ENCODE measurements at places on chromosomes 11 and 22.
A peak's percentile ranks its signal among the peaks of the same experiment; 100 is the strongest.

DNA sequence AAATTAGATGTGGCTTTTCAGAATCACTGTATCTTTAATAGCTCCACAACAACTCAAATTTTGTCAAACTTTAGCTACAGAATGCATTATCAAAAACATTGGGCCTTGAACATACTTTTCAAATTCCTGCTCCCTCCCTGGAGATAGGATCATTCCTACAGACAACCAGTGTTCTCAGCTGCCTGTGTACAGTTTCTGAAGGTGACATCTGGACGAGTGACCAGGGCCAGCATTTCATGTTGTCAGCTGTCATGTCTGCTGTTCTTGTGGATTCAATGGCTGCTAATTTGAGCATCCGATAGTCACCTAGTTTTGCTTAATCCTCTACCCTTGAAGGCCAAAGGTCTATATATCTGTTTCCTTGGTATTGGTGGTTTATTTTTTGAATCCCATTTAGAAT is 188.2 kb downstream of the DBX1 start:
- DNase-seq: no peak

GRCh38 chr11:68013611-68014156 is 3.6 kb downstream of the ALDH3B1 start:
- no peak for DNase-seq

DNA sequence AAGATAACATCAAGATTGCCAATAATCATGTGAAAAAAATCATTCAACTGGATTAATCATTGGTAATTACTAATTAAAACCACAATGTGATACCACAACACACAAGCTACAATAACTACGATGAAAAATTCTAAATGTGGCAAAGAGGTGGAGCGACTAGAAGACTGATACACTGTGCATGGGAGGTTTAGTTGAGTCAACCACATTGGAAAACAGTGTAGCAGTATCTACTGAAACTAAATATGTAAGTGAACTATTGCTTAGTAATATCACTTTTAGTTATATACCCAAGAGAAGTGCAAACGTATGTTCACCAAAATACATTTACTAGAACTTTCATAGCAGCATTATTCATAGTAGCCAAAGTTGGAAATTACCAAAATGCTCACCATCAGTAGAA is 359.9 kb downstream of the ETS1 start:
- no peak for DNase-seq

DNA sequence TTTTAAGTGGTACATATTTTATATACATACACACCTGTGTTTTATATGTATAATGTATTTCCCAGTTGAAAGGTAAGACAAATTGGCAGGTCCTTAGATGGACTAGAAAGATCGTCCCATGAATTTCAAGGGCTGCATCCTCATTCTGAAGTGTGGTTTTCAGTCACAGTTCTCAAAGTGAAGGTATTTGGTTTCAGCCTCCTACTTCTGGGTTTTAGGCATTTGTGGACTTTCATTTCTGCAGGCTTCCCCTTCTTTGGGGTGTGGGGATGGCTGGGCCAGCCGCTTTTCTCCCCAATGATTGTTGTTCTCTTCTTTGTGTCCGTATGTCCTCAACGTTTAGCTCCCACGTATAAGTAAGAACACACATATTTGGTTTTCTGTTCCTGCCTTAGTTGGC is 10.0 kb downstream of the DCPS start:
- no peak for DNase-seq

DNA sequence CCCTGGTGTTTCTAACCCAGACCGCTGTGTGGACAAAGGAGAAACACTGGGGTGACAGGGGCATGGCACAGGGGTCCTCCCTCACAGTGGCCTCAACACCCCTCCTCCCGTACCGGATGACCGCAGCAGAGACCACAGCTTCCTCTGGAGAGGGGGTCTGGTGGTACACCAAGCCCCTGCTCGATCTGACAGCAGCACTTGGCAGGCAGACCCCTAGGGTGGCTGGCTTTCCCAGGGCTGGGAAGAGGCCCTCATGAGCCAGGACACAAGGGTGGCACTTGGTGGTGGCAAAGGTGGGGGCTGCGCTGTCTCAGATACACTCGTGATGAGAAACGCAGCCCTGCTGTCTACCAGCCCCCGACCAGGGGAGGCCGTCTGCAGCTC is 38.7 kb downstream of the DUSP8 start:
- no peak for DNase-seq

DNA sequence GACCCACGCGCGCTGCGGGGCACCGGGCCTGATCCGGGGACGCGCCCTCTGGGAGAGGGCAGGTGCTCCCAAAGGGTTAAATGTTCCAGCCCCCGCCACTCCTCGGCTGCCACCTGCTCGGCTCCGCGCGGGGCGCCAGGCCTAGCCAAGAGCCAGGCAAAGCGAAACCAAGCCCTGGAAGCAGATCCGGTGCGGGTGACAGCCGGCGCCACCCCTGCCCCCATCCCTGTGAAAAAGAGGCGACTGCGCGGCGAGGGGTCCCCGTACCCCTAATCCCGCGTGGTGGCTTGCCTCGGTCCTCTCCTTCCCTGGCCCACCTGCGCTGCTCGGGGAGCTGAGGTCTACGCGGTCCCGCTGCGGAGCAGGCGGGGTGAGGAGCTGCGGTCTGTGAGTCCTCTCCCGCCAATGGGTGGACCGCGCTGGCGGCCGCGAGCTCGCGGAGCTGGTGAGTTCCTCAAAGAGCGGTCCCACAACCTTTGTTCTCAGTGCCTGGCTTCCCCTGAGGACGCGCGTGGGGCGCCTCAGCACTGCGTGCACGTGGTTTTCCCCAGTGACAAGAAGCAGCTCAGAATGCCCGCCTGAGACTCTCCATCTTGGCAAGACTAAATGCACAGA is at the start of gene ME3:
ME3 (minus strand) TSS at position 610 of the 615 bp plus-strand sequence.
- DNase-seq: peak; percentile 54

GRCh38 chr11:83158965-83159901 is 2.3 kb downstream of the PCF11 start:
- DNase-seq: no peak

DNA sequence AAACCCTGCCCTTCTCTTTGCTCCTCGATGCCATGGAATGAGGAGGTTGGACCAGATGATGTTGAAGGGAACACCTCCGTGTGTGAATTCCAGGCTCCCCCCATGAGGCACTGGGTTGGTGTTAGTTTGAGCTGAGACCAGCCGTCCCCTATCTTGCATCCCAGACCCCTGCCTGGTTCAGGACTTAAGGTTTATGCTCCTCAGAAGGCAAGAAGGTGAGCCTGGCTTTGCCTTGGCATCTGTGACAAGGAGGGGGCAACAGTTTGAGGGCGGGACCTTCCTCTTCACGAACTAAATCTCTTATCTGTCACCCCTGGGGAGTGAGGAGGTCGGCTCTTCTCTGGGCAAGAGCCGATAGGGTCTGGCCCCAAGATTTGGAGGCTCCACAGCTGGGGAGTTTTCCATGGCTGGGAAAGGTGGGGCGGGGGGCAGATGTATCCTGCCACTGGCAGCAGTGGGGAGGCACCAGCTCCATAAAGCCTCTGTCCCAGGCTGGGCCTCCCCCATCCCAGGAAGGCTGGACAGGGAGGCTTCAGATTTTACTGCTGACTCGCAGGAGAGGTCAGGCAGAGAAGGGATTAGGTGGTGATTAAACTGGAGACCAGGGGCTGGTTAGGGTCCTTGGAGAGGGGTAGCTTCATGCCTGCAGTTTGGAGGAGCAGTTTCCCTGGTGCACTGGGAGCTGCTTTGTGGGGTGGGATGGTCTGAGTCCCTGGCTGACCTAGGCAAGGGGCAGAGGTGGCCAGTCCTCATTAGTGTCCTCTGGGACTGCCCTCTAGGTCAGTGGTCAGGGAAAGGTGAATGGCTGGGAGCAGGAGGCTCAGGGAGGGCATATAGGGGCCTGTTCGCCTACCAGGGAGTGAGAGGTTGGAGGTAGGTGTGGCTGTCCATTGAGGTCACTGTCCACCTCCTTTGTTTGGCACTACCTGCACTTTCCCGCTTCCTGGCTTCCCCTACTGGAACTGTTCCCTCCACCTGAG is 1.1 kb downstream of the SEC14L2 start:
- no peak for DNase-seq

DNA sequence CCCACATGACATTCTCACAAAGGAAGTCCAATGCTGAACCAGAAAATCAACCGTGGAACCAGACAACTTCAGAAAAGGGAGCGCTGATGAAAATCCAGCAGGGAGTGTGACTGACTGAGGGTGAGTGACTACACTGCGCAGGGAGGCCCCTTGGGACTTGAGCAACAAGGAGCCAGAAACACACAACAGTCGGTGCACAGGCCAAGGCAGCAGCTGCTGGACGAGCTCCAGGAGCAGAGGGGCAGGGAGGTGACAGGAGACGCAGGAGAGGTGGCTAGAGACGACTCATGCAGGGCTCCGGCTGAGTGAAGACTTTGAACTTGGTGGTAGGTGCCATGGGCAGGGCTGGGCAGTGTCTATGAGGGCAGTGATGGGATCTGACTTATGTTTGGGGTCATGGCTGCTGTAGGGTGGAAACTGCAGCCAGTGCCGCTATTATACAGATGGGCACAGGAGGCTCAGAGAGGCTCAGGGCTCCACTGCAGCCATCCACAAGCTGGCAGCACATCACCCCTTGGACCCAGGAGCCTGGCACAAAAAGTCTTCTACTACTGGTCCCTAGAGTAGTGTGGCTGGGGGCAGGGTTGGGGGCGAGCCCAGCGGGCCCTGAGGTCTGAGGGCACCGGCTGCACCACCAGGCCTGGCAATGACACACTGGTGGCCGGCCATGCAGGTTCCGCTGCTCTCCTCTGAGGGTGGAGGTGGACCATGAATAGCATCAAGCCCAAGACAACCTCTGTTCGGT is 10.3 kb upstream of the FADD start:
- no peak for DNase-seq

- no peak for DNase-seq
Measured at GRCh38 chr22:44372611-44373010, 59.9 kb upstream of the SHISAL1 start.

DNA sequence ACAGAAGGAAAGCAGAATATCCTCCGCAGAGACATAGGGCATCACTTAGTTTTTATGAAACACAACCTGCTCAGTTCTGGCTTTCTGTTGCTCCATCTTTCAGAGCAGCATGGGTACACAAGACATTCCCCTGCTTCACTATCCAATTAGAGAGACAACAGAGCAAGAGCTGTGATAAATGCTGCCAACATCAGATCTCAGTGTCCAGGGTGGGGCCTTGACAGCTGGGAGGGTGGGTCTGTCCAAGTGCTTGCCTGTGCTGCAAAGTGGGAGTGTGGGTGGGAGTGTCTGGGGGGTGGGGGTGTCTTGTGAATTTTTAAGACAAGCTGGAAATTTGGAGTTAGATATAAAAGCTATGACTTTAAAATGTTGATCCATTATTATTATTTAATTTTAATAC is 369.6 kb downstream of the TENM4 start:
- no peak for DNase-seq

- DNase-seq: no peak
Measured at GRCh38 chr11:78400116-78400515, 17.5 kb downstream of the GAB2 start.

GRCh38 chr11:118519549-118519948 is 7.7 kb upstream of the TTC36 start:
- DNase-seq: no peak

GRCh38 chr11:125542709-125543108 is 26.6 kb upstream of the EI24 start:
- no peak for DNase-seq

- DNase-seq: no peak
Measured at GRCh38 chr11:1491379-1491778, 4.8 kb upstream of the MOB2 start.

- peak; percentile 54 for DNase-seq
Measured at GRCh38 chr22:42959576-42960509, 55.1 kb downstream of the PACSIN2 start.

DNA sequence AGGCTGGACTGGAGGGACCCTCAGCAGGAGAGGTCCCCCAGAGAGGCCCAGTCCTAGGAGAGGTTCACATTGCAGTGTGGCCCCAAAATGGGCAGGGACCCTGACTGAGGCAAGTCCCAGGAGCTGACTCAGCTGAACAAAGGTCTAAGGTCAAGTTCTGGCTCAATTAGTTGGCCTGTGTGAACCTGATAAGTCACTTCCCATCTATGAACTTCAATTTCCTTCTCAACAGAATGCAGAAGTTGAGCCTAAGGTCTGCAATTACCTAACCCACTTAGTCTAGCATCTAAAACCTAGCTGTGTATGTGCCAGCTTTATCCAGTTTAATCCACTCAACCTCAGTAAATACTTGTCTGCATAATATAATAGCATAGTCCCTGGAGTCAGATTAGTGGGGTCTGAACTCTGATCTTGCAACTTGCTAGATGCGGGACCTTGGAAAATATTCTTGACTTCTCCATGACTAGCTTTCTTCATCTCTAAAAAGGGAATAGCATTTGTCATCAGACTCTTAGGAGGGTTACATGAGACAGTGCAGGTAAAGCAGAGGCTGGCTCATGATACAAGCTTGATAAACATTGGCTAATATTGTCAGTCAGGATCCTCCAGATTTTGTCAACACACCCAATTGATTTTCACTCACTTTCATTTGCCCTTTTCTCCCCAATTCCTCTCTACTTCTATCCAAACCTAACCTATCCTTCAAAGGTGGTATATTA is 465.5 kb downstream of the INSC start:
- no peak for DNase-seq

DNA sequence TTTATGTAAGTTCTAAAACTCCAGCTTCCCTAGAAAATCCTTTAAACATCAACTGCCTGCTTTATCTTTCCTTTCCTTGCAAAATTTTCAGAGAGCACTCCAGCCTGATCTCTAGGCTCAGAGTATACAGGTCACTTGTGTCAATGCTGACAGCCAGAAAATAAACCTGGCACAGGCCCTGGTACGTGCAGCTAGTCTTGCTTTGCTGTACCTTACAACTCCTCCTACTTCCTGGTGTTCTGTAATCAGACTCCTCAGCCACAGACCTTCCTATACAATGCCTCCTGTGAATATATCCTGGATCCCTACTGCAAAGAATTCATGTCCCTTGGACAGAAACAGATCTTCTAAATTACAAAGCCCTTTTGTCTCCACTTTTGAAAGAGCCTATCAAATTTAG is 24.2 kb upstream of the TMEM123 start:
- no peak for DNase-seq

- no peak for DNase-seq
Measured at GRCh38 chr11:9049959-9050358, 41.4 kb downstream of the SCUBE2 start.

GRCh38 chr11:74139151-74139918 is 31.5 kb downstream of the C2CD3 start:
- no peak for DNase-seq

DNA sequence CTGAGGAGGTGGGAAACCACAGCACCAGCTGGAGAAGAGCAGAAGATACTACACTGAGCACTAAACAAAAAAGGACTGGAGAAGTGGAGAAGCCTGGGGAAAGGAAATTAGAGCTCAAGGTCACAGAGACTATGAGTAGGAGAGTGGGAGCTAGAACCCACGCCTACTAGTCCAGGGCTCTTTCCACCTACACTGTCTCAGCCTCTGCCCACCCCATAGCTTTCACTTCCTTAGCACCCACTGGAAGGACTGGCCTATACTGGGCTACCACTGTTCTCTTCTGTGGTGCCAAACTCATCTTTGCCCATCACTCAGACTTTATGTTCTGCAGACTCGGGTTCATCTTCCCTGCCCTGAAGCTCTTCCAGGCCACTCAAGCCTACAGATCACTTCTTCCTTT is 94.3 kb upstream of the PHOX2A start:
- no peak for DNase-seq
